Cerebellar nuclear complex (tissue), 1 donor: ENCODE measurements at places on chromosomes 6 and 20.

- DNase-seq = no peak
Measured at GRCh38 chr6:22605736-22606135, 36.4 kb downstream of the HDGFL1 start.

DNA sequence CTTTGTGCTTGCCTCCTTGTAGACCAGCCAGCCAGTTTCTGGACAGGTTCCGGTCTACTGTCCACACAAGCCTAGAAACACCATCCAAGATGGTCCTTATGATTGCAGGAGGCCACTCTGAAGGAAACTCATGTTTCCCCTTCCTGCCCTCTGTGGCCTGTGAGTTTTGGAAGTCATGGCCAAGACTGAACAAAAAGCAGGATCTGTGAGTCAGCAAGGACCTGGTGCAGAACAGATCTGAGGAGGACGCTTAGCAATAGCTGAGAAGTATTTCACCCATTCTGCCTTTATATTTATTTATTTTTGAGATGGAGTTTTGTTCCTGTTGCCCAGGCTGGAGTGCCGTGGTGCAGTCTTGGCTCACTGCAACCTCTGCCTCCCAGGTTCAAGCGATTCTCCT, 134.6 kb upstream of the EEF1E1 start:
- DNase-seq = no peak

DNA sequence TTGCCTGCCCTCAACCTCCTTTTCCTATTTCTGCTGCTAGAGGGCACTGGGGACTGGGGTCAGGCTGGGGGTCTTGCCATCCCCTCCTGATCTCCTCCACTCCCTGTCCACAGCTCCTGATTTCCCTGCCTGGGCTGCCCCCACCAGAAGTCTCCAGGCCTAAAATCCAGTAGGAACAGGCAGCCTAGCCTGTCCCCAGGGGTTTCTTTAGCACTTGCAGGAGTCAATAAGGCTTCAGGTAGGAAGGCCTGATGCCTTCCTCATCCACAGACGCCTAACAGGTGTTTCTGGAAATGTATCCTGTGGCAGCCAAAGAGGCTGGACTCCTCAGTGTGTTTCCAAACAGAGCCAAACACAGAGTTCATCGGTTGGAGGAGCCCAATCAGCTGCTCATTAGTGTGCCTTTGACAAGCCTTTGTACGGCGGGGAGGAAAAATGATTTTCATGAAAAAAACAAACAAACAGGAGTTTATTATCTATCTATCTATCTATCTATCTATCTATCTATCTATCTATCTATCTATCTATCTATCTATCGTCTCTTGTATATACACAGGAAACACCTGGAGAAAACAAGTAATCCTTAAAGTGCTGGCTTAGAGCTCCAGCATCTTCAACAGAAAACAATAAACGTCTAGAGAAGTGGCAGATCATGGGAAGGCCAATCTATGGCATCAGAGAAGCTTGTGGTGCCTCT, 3.7 kb upstream of the RAET1E start:
- DNase-seq = no peak

GRCh38 chr6:37438930-37439329, 5.9 kb downstream of the CMTR1 start:
- no peak for DNase-seq

GRCh38 chr20:11651647-11652046, 266.0 kb upstream of the BTBD3 start:
- DNase-seq = no peak

DNA sequence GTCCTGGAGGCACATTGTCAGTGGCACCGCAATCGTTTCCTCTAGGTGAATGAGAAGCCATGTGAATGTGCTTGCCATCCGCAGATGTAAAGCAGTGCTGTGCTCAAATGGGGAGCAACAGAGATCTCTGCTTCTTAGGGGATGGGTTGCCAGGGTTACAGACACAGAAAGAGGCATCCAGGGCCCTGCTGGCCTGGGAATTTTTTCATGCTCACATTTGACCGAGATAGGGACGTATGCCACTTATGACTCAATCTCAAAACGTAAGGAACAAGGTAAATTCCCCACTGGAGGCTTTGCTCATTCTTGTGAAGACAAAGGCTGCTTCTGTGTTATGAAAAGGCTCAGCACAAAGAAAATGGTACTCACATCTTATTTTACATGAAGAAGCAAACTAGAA, 11.0 kb downstream of the C6orf118 start:
- no peak for DNase-seq

- no peak for DNase-seq
Measured at GRCh38 chr6:54008589-54008988, 102.7 kb upstream of the MLIP start.

DNA sequence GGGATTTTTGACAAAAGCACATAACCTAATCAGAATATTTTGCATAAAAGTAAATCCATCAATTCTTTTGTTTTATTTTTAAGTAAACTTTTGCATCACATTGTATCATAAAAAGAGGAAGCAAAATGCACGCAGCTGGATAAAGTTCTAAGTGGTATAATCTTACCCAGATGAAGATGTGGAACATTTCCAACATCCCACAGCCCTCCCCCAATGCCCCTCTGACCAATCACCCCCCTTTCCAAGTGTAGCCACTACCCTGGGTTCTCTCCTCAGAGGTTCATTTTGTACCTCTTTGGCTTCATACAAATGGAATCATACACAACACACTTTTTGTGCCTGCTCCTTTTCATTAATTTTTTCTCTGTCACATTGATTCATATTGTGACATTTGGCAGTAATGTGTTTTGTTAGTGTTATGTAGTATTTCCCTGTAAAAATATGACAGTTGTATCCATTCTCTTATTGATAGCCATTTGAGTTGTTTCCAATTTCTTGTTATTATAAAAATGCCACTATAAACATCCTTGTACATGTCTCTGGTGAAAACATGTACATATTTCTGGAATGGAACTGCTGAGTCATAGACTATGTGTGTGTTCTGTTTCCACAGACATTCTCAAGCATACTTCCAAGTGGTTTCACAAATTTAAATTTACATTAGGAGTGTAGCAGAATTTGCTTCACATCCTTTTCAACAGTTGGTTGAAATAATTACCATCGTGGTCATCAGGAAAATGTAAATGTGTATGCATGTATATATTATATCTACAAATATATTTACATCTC, 92.9 kb upstream of the SYNDIG1 start:
- no peak for DNase-seq

DNA sequence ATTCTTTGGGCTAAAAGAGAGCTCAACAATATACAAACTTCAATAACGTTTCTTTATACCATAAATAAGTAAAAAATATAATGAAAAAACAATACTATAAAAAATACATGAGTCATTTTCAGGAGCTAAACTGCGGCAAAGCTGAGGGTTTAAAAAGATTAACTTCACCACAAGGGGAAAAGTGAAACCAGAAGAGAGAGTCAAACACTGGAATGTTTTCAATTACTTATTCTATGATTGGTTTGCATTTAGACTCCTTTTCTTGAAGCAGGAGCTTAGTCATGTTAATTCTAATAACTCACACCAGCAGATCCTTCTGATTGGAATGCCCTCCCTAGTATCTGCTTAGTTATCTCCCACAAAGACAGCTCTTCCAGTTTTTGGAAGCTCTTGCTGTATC, 627.3 kb downstream of the UTRN start:
- no peak for DNase-seq
